ENCODE measurements at places on chromosomes 6 and 20.

DNA sequence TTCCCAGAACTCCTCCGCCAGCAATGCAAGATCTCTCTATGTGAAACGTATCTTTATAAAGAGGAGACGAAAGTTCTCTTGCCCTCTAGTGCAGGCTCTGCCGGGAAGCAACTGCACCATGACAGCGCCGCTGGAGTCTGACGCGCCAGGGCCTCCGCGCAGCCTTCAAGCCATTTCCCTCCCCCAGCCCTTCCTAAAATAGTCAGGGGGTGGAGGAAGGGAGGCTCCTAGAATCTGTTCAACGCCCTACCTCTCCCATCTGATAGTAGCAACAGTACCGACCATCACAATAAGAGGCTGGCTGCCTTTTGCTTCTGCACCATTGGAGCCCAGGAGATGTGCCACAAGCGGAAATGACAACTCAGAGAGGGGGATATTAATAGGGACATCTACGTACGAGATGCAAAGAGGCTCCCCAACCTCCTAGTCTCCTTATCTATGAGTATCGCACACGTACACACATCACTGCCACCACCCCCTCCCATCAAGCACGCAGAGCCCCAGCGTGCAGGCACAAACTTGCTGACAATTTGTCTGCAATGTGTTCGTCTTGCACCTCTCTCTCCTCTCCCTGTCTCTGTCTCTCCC lies 1.0 kb downstream of the SYNE1 start:
- peak; percentile 43 for DNase-seq

GRCh38 chr6:72305971-72306370 lies 315.9 kb upstream of the KCNQ5 start:
- DNase-seq = no peak

- DNase-seq = no peak
These were observed 119.3 kb downstream of the PDE10A start for GRCh38 chr6:165543781-165544180.

- DNase-seq = no peak
These were observed 35.7 kb downstream of the DNAAF9 start for GRCh38 chr20:3371754-3372153.
